ENCODE measurements at places on chromosomes 3 and 15. TPM values are rescaled to one million over a fixed set of nuclear protein-coding genes. Genes with fewer than 3 reads are reported as not detected.
A peak's percentile ranks its signal among the peaks of the same experiment; 100 is the strongest.

Gene ST8SIA2
- not detected for total RNA-seq

Gene SKOR1
- not detected for total RNA-seq

Gene HGD
- 0.43 TPM for total RNA-seq

DNA sequence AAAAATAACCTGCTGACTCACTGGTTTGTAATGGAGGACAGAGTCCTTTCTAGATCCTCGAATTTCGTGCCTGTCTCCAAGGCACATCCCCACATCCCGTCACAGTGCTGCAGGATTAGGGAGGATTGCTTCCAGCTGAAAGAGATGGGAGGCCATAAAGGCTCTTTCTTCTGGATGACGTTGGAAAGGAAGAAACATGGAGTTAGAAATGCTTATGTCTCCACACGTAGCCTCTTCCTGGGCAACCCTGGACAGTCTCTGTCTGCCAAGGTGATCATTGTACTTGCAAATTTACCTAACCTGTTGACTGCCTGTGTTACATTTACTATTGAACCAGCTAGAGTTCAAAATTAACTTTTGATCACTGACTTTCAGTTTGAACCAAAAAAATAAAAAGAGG lies 27.6 kb upstream of the VILL start:
- peak; percentile 56 for DNase-seq

DNA sequence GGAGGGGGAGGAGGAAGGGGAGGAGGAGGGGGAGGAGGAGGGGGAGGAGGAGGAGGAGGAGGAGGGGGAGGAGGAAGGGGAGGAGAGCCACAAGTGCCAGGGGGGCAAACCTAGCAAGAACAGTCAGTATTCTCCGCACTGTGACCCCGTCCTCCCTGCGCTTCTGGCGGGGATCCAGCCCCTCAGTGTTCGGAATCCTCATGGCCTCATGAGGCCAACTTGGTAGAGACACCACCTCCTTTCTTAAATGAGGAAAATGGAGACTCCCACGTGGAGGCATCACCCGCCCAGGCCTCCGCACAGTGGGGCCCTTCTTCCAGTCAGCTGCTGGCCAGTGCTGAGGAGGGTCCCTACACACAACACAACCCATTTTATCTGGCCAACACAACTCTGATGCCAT lies 163.4 kb downstream of the XXYLT1 start:
- no peak for DNase-seq

- DNase-seq: peak; percentile 62
Observed at GRCh38 chr3:27544372-27544865, 60.2 kb upstream of the SLC4A7 start.

- no peak for DNase-seq
Observed at GRCh38 chr3:77815467-77815866, 775.6 kb downstream of the ROBO2 start.

DNA sequence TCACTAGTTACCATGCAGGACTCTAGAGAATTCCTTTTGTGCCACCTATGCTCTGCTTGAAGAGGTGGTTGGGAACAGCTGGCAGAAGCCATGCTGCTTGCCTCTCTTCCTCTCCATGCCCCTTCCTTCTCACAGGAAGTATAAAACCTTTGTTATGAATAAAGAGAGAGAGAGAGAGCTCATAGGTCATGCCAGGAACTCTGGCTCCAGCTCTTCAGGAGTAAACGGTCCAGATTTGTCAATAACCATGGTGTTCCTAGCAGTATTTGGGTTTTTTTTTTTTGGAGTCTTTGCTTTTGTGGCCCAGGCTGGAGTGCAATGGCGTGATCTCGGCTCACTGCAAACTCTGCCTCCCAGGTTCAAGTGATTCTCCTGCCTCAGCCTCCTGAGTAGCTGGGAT lies 97.7 kb upstream of the SLC4A7 start:
- no peak for DNase-seq

GRCh38 chr3:98588065-98588464 lies 5.3 kb downstream of the CPOX start:
- DNase-seq: no peak

GRCh38 chr15:59178151-59178695 lies 28.4 kb upstream of the LDHAL6B start:
- DNase-seq: no peak

DNA sequence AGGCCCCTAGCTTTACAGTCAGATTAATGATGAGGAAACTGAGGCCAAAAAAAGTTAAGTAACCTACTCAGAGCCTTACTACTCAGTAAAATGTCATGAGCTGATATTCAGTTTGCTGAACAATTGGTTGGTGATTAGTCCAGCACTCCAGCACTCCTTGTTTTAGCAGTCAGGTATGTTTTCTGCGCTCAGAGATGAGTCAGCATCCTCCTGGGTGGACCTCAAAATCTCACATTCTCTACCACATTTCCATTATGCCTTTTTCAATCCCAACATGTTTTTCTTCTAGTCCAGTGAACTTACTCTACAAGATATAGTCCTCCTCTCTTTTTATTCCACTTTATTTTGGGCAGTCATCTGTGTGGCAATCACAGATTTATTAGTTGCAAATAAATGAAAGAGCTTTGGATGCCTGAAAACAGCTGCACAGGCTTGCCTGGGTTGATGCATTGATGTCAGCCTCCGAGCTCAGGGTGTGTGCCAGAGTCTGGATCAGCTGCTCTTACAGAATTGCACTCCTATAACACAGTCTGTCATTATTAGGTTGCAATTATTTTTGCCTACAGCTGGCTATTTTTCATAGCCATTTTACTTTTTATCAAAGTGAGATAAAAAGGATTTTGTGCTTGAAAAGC lies 133.2 kb downstream of the ARPP21 start:
- no peak for DNase-seq

DNA sequence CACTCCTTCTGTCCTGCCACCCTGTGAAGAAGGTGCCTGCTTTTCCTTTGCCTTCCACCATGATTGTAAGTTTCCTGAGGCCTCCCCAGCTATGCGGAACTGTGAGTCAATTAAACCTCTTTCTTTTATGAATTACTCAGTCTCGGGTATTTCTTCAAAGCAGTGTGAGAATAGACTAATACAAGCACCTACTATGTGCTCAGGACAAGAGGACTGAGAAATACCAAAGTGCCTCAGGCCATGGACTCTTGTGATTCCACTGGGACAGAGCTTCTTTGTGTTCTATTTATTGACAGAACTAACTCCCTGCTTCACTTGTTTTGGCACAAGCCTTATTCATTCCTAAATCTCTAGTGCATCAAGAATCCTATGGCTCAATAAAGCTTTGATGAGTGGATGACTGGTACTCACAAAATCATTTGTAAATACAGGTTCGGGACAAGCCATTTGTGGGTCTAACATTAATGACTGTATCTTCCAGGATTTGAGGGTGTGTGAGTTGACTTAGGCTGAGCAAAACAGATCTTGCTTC lies 204.2 kb downstream of the PDCD6IP start:
- no peak for DNase-seq

Data from fibroblast of villous mesenchyme (primary cell).